NCI-H1694 (cell line): ENCODE measurements at places on chromosomes 4 and X.
A peak's percentile ranks its signal among the peaks of the same experiment; 100 is the strongest.

- DNase-seq: no peak
These were observed 64.2 kb upstream of the SPP1 start for GRCh38 chr4:87911252-87911774.

GRCh38 chr4:174222266-174222872 is 61.1 kb downstream of the FBXO8 start:
- DNase-seq: peak; percentile 14

DNA sequence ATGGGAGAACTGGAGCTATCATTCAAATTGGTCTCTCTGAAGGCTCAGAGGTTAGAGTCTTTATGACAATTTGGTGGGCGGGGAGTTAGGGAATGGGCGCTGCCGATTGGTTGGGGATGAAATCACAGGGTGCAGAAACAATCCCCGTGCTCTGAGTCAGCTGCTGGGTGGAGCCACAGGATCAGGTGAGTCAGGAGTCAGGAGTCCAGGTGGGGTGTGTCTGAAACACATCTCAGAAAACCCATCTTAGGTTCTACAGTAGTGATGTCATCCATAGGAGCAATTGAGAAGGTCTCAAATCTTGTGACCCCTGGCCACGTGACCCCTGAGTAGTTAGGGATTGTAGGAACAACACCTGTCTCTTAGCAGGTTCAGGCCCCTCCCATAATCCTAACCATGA is 41.6 kb upstream of the TLR3 start:
- DNase-seq: no peak

- no peak for DNase-seq
These were observed 454.7 kb downstream of the PPP4R3C start for GRCh38 chrX:27008486-27008885.

- DNase-seq: no peak
These were observed 828 bp downstream of the MCUB start for GRCh38 chr4:109560687-109561461.

- no peak for DNase-seq
These were observed 43.6 kb upstream of the GRPEL1 start for GRCh38 chr4:7111441-7111840.

DNA sequence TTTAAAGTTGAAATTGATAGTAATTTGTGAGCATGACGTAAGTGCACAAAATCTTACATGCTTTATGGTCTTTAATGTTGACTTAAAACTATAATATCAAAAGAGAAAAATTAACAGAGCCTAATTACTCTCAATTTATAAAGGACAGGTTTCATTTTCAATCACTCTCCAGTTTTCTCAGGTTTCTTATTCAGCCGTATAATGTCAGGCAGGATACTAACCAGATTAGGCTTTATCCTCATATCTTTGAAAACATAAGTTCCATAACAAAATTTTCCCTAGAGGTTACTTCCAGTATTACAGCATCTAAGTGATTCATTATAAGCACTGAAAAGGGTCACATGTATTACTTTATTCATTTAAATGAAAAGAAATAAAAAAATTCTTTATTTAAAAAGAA is 492.1 kb downstream of the PACRGL start:
- DNase-seq: no peak

- no peak for DNase-seq
These were observed 35.5 kb downstream of the HTRA3 start for GRCh38 chr4:8304827-8305695.

- no peak for DNase-seq
These were observed 36.8 kb upstream of the TMEM184C start for GRCh38 chr4:147580396-147580795.

- no peak for DNase-seq
These were observed 126.0 kb downstream of the EMCN start for GRCh38 chr4:100391863-100392262.

- DNase-seq: no peak
These were observed 17.2 kb upstream of the CCNI start for GRCh38 chr4:77092975-77093374.

GRCh38 chr4:10086506-10087120 is 30.0 kb downstream of the WDR1 start:
- DNase-seq: no peak

- no peak for DNase-seq
These were observed 253.8 kb upstream of the KCNIP4 start for GRCh38 chr4:22202246-22202974.

GRCh38 chr4:11565899-11566298 is 137.2 kb upstream of the HS3ST1 start:
- DNase-seq: no peak

GRCh38 chr4:173169428-173170181 is 994 bp downstream of the GALNT7 start:
- DNase-seq: no peak

DNA sequence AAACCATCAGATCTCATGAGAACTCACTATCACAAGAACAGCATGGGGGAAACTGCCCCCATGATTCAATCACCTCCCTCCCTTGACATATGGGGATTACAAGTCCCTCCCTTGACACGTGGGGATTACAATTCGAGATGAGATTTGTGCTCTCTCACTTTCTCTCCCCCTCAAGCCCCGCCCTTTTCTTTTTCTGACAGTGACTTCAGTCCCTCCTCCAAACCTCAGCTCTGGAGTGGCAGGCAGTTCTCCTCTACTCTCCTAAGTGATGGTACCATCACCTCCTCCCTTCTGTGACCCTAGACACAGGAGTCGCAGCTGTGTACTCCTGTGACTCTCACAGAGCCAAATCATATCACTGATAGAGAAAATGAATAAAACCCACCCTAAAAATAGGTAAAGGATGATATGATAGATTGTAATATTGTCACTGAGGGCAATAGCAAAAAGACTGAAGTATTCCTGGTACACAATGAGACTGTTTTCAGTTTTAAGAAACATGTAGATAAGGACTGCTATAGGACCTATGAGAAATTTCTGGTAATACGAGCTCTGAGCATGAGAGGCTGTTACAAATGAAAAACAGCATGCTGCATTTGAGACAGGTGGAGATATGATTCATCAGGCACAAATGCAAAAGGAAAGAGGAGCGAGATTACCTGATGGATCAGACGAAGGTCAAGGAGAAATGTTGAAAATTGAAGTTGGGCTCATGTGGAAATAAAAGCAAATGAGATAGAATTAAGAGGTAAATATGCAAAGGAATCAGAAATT is 101.2 kb upstream of the CBLL2 start:
- DNase-seq: no peak

DNA sequence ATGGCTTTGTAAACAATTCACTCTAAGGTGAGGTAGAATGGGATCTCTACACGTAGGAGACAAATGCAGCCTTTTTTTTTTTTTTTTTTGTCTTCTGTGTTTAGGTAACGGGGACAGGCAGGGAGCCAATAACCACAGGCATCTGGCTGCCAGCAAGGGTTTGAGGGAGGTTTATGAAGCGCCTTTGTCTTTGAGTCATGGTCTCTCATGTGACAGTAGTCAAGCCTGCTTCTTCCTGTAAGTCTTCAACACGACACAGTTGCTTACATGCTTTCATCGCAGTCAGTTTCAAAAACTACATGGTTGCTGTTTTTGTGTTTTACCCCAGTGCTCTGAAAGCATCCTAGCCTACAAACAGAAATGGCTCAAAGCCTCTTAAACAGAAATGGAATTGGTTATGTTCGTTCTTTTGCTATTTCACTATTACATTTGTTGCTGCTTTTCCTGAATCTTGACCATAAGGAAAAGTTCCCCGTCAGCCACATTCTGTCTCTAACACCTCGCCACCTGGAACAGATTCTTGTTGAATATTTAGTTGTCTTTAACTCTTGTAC is 127.8 kb upstream of the METTL14 start:
- peak; percentile 6 for DNase-seq

- no peak for DNase-seq
These were observed 40.9 kb downstream of the JADE3 start for GRCh38 chrX:46953137-46953527.

DNA sequence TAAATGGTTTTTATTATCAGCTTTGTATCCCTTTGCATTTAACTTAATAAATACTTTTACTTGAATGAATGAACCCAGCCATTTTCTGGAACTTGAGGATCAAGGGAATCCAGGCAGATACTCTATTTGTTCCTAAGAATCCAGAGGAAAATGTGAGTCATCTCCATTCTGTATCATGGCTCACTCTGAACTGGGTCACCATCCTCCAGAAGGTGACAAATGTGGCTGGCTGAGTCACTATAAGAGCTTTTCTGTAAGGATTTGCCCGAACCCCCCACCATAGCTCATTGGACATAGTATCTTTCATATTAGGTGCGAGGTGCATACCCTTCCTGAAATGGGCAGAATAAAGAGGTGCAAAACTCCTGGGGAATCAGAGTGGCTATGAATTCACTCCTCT is 25.8 kb downstream of the RTL9 start:
- no peak for DNase-seq

- no peak for DNase-seq
These were observed 44.3 kb upstream of the FAM9A start for GRCh38 chrX:8845469-8845868.

DNA sequence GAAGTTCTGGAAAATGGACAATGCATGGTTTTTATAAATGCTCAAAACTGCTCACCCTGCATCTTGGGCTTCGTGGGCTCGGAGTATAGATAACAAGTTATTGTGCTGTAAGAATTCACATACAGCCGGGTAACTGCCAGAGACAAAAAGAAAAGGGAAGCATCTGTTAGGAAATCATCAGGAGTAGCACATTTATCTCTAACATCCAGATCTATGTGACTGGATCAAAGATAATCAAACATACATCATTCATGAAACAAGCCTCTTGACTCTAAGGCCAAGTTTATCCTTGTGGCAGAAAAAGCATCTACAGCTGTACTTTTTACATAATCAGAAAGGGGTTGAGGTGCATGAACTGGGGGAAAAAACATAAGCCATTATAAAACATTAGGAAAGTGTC is 264.2 kb downstream of the PPP3CA start:
- no peak for DNase-seq

- no peak for DNase-seq
These were observed at the start of gene EVC for GRCh38 chr4:5710961-5711478. TSS of gene EVC (plus strand) at chr4:5711201. CDS start at chr4:5711381, 180 bp downstream.

DNA sequence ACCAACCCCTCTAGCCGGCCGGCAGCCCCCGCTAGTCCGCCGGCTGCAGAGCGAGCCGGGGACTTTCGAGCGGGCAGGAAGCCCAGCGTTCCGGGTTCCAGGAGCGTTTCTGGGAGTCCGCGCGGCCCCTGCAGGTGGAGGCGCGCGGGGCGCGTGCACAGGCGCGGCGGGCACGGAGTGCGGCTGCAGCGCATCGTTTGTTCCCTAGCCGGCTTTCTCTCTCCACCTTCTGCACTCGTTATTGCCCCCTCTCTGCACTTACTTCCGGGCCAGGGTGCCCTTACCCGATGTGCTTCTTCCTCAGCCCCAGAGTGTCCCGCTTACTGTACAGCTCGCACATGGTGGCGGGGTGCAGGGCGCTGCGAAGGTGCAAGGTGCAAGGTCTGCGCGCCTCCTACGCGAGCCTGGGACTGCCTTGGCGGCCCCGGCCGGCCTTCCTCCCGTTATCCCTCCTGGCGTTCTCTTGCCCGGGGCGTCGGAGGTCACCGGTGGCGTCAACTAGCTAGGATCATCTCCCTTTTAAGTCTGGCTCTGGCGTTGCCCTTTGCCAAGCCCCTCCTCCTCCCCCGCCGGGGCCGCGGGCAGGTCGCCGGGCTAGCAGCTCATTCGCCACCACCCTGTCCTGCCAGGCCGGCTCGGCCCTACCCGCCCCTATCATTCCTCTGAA is at the start of gene ETNPPL:
TSS of gene ETNPPL (minus strand) at position 495 of the 667 bp plus-strand sequence. CDS start at position 340, 155 bp downstream.
- no peak for DNase-seq

GRCh38 chr4:89347363-89348025 is 39.9 kb upstream of the GPRIN3 start:
- DNase-seq: no peak

DNA sequence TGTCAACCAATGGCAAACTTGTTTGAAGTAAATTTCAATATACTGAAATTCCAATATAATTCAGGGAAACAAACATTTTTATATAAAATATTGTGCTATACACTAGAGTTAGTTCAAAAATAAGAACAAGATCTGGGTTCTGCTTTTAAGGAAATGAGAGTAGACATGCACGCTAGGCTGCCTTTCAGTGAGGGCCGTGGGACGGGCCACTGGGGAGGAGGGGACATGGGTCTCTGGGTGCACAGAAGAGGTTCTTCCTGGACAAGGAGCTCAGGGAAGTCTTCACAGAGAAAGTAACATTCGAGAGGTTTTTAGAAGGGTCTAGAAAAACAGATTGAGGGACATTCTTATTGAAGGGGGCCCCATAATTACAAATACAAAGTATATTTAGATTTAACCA is 64.4 kb downstream of the SHROOM3 start:
- DNase-seq: no peak

DNA sequence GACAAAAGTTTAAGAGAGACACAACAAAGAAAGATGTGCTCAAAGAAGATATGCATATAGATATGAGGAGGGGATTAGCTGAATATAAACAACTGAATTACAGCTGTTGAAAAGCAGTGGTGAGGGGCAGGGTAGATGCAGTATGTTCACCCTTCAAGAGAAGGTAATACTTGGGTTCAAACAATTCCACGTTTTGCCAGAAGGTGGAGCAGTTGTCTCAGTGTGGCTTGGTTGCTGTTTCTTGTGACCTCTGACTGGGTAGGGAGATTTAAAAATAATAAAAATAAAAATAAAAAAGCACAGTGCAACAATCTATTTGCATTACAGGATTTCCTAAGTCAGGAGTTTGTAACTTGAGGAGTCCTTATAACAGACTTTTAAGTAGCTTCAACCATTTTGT is 23.3 kb downstream of the PHOX2B start:
- DNase-seq: no peak

- no peak for DNase-seq
These were observed 340.4 kb downstream of the SH3BGRL start for GRCh38 chrX:81542255-81542654.

DNA sequence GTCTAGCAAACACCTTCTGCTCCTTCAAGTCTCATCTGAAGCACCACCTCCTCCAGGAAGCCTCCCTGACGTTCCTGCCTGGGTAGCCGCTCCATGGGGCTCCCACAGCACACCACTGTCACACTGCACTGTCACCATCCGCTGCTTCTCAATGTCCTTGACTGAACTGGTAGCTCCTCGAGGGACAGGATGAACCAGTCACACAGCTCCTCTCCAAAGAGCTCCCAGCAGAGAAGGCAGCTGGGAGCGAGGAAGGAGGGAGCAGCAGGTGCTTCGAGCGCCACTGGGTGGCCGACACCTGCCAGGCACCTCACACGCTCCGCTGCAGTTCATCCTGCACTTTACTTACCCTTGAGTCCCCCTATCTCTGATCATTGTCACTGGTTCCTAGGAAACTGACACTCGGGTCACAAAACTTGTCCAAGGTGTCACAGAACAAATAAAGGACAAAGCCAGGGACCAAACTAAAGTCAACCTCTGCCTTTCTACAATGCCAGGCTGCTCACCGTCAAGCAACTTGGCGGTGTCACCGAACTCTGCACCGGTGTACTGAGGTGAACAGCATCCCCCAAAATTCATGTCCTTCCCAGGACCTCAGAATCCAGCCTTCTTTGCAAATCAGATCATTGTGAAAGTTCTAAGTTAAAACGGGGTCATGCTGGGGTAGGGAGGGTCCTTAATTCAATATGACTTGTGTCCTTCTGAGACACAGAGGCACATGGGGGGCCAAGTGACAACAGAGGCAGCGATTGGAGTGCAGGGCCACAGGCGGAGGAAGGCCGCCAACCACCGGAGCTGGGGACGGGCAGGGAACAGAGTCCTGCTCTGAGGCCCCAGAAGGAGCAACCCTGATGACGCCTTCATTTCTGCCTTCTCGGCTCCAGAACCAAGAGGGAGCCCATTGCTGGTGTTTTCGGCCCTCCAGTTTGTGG is 5.5 kb upstream of the S100P start:
- DNase-seq: no peak
